Caudate nucleus (tissue), 63 donors: ENCODE measurements at places on chromosomes 2 and 18.

DNA sequence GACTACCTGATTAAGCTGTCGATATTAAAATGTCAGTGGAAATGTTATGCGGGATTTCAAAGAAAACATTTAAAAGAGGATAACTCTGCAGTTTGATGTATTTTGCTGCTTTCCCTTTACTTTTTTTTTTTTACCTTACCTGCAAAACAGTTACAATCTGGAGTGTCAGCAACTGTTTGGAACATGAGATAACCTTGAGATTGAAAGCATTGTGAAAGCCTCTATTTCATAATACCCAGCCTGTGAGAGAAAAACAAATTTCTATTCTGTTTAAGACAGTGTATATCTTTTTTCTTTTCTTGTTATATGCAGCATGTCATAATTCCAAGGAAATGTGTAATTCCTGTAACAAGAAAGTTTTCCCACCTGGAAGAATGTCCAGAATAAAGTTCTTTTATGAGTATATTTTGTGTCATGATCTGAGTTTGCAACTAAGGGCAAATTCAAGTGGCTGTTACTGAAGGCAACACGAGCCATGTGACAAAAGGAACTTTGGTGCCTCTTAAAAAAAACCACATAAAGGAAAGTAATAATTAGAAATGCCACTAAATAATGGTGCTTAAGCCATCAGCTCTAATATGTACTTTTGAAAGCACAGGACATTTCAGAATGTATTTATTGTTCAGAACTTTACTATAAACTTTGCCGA, 297.0 kb upstream of the DSEL start:
- no peak for DNase-seq

GRCh38 chr2:198004921-198005829, 200.8 kb downstream of the PLCL1 start:
- no peak for DNase-seq

- no peak for DNase-seq
Measured at GRCh38 chr2:96501886-96502810, 3.0 kb downstream of the NEURL3 start.

DNA sequence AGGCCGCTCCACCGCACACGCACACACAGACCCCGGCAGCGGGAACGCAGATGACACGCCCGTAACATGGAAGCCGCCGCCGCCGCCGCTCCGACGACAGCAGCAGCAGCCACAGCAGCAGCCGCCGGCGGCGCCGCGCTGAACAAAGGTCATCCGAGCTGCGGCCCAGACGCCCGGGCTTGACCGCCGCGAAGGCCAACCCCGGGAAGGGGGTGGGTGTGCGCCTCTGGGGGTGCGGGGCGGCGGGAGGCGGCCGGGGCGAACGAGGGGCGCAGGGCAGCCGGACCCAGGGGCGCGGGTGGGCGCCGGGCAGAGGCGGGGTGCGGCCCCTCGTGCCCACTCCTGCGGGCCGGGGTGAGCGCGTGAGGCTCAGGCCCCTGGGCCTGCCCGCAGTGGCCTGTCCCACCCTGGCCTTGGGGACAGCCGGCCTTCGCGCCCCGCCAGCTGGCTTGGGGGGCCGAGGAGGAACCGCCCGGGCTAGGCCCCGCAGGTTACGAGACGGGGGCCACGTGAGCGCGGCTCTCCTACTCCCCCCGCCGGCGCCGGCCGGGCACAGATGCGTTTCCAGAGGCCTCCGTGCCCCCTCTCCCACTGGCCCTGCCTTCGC, 1.0 kb upstream of the ZNF532 start:
- peak; percentile 36 for DNase-seq

GRCh38 chr2:199457147-199458008, at the start of gene SATB2:
SATB2 (minus strand) TSS chr2:199457939; CDS start chr2:199456037, 1,902 bp downstream.
- DNase-seq: no peak

- no peak for DNase-seq
Measured at GRCh38 chr2:43897492-43897891, 58.7 kb downstream of the ABCG8 start.

DNA sequence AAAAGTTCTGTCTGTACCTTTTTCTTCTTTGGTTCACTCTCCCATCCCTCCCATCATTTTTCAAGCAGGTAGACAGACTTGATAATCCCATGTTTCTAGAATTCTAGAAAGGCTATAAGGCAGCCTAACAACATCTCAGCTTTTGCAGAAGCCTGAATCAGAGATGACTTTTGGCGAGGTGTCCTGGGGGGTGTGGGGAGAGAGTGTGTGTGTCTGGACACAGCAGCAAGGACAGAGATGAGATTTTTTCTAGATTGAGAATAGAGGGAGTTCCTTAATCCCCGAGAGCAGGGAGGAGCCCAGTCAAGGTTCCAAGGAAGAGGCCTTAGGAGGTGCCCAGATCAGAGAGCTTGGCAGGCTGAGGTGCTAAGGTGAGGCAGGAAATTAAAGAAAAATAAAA, 22.0 kb upstream of the LAPTM4A start:
- DNase-seq: no peak

- DNase-seq: no peak
Measured at GRCh38 chr2:219886615-219887014, 259.2 kb downstream of the SLC4A3 start.

DNA sequence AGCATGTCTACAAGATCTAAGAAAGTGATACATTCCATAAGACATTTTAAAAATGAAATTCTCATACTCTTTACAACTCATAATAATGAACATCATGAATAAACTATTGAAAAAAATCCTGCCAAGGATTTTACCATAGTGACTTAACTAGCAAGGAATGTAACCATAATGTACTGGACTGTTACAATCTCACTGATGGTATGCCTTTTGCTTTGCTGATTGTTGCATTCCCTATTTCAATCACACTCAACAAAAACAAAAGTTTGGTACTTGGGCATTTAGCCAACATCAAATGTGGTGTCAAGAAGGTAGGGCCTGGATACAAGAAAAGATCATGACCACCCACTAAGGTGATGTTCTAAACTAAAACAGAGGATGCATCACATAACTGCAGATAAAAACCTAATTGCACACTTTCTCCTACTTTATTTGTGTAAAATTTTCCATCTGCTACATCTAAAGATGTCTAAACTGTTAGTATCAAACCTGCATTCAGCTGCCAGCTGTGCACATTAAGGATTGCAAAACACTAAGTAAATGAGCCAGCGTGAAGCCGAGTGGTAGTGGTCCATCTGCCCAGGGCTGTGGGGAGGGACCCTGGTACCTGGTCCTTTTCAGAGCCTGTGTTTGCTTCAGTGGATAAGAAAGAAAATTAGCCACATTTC, 564.4 kb downstream of the ZEB2 start:
- no peak for DNase-seq

GRCh38 chr18:48132797-48133655, 202.6 kb upstream of the SMAD2 start:
- DNase-seq: no peak

GRCh38 chr2:229425598-229425997, 154.5 kb upstream of the PID1 start:
- no peak for DNase-seq

DNA sequence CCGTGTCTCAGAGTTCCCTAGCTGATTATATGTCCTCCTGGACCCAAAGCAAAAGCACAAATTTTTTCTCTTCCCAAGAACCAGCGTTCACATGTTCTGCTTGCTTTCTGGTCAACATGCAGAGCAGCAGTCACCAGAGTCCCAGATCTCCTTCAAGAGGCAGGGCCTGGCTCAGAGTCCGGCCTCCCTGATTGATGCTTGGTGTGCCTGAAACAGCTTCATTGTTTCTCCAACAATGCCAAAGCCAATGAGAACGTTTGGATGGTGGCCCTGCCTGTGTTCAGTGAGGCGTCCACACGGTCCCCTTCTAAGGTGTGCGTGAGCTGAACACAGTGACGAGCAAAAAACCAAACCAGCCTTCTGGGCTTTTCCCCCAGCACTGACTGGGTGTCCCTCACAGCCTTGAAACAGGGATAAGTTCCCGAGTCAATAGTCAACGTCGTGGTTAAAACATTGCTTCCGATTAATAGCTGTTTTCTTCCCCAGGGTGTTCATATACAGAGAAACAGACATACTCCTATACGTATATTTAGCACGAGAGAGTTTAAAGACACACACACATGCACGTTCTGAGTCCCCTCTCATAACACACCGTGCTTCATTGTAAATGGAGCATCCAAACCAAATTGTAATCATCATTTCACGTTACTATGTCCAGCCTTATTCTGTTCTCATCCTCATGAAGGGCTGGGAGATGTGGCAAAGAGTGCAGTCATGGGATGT, 19.3 kb upstream of the POU3F3 start:
- peak; percentile 50 for DNase-seq

DNA sequence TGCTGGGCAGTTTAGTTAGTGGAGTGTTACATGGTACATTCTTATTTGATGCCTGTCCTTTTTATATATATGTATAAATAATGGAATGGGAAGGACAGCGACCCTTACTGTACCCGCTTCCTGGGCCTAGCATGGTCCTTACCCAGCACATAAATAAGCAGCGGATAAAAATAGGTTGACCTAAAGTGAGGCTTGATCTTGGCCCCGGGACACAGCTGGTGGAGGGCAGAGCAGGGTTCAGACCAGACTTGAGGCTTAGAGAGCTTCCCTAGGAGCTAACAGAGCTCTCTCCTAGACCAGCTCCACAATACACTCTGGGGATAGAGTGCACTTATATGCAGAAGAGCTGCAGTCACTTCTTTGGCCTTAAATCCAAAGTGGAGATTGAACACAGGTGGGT, 46.9 kb upstream of the RPL31 start:
- no peak for DNase-seq

DNA sequence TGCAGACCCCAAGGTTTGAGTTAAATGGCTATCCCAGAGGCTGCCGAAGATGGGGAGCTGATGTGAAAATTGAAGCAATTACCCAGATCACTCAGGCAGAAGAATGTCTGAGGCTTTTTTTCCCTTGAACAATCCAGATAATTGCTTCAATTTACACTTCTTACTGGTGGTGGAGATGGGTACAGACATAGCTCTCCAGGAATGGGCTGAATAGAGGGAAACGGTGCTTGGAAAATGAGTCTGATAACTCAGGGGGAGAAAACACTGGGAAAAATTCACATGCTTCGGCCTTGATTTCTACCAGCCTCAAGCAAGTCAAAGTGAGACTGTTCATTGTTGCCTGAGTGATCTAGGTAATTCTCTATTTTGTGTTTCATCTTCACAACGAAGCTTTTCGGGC, 9.5 kb upstream of the KIF5C start:
- no peak for DNase-seq

DNA sequence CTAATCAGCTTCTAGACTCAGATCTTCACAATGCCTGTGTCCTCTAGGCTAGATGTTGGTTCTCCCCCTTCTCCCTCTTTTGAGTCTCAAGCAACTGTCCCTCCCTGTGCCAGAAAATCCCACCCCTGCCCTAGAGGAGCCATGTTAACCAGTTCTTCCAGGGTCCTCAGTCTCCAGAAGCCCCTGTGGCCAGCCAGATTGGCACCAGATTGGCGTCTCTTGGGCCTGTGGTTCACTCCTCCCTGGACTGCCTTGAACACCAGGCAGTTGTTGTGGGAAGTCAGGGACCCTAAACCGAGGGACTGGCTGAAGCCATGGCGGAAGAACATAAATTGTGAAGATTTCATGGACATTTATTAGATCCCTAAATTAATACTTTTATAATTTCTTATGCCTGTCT, 36.6 kb downstream of the CYP26B1 start:
- no peak for DNase-seq

GRCh38 chr2:54523324-54523959, 67.3 kb downstream of the SPTBN1 start:
- DNase-seq: no peak

DNA sequence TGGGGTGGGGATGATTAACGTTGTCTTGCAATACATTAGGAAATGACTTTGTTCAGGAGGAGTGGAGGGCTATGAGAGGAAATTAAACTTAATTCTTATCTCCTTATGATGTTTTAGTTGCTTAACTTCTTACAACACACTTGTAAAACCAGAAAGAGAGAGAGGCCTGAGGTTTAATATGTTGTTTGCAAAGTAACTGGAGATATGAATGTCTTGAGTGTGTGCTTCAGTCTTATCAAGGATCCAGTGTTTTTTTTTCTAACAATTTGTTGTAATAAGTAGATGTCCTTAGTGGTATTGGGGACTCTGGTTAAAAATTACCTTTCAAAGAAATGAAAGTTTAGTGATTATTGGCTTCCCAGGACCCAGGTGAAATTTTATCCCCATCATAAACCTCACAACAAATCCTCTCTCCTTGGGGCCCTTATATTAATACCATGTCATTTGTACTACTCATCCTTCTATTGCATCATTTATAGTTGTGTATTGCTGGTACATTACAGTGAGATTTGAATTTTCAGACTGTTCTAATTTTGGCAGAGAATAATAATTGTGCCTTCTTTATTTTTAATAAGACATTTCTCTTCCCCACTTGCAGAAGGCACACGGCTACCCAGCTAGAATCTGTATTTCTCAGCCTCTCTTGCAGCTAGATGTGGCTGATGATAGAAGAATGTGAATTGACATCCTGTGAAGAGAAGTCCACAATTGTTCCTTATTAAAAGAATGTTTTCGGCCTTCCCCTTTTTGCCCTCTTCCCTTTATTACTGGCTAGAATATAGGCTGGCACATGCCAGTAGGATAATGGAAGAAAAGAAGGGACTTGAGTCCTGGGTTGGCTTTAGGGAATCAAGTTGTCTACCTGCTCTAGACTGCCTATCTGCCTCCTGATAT, 91.9 kb upstream of the CXCR4 start:
- no peak for DNase-seq

DNA sequence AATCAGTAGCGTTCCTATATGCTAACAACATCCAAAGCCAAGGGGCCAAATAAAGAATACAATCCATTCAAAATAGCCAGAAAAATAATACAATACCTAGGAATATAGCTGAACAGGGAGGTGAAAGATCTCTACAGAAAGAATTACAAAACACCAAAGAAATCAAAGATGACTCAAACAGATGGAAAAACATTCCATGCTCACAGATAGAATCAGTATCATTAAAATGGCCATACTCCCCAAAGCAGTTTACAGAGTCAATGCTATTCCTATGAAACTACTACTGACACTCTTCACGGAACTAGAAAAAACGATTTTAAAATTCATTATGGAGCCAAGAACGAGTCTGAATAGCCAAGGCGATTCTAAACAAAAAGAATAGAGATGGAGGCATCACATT, 57.4 kb downstream of the CCBE1 start:
- no peak for DNase-seq

- DNase-seq: no peak
Measured at GRCh38 chr2:158178646-158179045, 77.0 kb downstream of the UPP2 start.

- no peak for DNase-seq
Measured at GRCh38 chr2:169116327-169116726, 47.0 kb downstream of the DHRS9 start.

DNA sequence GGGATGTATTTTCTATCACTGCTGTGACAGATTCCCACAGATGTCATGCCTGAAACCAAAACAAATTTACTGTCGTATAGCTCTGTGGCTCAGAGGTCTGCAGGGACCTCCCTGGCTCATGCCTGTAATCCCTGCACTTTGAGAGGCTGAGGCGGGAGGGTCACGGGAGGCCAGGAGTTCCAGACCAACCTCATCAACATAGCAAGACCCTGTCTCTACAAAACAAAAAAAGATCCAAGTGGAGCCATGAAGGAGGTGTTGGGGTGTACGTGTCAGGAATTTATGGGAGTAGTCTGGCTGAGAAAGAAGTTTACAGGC, 51.0 kb upstream of the FAHD2A start:
- no peak for DNase-seq
